Muscle of leg (tissue), 16 donors: ENCODE measurements at places on chromosomes 3 and 15.

- DNase-seq = no peak
Measured at GRCh38 chr3:128709038-128709437, 16.9 kb upstream of the RAB7A start.

DNA sequence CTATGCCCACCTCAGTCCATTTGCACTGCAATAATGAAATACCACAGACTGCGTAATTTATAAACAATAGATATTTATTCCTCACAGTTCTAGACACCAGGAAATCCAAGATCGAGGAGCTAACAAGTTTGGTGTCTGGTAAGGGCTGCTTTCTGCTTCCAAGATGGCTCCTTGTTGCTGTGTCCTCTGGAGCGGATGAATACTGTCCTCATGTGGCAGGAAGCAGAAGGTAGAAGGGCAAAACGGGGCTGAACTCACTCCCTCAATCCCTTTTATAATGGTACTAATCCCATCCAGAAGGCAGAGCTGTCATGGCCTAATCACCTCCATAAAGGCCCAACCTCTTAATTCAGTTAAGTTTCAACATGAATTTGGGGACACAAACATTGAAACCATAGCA lies 75.3 kb downstream of the P2RY1 start:
- DNase-seq = no peak

- peak; percentile 30 for DNase-seq
Measured at GRCh38 chr3:115790759-115791158, 167.4 kb downstream of the GAP43 start.

GRCh38 chr3:24639481-24640329 lies 145.1 kb upstream of the THRB start:
- DNase-seq = no peak
